NB4 (cell line): ENCODE measurements at places on chromosomes 6 and 20.

DNA sequence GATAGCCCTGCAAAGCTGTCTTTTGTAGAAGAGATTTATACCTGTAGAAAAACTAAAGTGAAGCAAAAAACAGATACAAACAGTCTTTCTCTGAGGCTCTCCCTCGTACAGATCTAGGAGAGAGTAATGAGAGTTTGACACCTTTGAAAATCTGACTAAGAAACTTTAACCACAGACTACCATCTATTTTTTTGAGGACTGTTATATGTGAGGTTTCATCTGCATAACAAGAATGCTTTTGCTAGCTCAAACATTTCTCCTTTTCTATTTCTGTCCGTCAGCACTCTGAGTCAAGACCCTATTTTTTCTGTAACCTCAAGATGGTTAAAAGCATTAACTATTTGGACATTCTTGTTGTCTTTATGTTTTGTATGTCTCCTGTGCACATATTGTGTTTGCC lies 193.0 kb downstream of the BTBD3 start:
- DNase-seq = no peak

DNA sequence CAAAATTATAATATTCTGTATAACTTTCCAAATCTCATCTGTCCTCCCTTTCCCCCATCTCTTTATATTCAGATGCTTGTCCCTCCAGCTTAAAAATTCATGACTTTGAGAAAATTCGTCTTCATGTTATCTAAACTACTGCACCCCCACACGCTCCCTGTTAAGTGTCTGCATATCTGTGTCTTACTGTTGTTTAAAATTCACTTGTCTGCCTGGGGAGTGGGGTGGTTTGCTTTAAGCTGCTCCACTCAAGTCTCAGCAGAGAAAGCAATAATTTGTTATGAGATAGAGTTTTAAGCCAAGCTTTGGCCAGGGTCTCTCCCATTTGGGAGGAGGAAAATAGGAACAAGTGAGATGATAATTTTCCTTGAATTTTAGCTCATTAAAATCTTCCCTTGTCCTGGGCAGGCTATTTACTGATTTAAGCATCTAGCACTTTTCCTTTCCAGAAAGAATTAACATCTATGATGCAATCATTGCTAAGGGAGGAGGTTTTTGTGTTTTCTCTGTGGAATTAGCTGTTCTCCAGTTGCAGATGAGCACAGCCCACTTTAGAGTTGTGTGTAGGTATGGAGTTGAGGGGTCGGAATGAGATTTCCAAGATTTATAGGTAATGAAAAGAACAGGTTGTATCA lies 36.8 kb downstream of the MTHFD1L start:
- DNase-seq = no peak

GRCh38 chr6:7730784-7731227 lies 4.9 kb downstream of the BMP6 start:
- DNase-seq = no peak

DNA sequence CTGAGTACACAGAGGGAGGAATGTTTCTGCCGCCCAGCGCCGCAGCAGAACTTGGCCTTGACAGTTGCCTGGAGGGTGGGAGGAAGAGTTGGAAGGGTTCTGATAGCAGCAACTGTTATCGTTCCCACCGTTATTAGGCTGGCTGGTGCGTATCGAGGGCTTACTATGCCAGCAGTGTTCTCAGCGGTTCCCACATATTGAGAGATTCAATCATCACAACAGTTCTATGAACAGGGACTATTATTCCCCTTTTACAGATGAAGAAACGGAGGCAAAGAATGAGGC lies 380.1 kb upstream of the SULF2 start:
- no peak for DNase-seq

DNA sequence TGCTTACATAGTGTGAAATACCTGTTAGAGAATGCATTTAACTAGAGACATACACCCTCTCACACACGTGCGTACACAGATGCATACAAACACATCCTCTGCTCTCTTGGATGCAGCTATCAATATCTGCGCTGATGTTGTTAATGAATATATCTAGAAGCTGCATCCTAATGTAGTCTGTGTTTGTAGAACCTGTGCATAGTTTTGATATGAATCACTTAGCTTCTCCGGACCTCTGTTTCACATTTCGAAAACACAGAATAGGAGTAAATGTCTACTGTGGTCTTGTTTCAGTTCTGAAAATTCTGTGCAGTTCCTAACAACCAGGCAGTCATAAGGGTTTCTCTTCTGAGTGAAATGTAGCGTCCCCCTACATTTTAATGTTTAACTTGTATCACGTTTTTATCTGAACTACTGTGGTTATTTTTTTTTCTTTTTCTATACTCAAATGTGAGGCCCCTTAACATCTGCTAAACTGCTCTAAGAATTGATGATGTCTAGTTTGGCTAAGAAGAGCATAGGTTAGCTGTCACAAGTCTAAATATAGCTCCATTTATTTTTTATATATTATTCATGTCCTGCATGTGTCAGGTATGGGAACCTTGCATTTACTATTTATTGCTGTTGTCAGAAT lies 254.5 kb downstream of the TMEM242 start:
- no peak for DNase-seq

GRCh38 chr6:90978046-90978445 lies 391.2 kb upstream of the MAP3K7 start:
- DNase-seq = no peak

GRCh38 chr6:142783499-142783898 lies 161.5 kb downstream of the HIVEP2 start:
- no peak for DNase-seq

DNA sequence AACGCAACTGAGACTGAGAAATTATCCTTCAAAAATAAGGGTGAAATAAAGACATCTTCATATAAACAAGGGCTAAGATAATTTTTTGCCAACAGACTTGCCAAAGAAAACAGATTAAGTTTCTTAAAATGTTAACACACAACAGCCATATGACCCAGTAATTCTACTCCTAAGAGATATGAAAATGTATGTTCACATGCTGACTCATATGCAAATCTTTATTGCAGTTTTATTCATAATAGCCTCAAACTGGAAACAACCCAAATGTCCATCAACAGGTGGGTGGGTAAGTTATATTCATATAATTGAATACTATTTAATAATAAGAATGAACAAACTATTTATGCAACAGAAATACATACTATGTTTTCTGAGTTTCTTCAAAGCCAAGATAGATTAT lies 140.1 kb downstream of the REV3L start:
- no peak for DNase-seq

GRCh38 chr20:4138056-4138455 lies 122.7 kb upstream of the RNF24 start:
- DNase-seq = no peak

DNA sequence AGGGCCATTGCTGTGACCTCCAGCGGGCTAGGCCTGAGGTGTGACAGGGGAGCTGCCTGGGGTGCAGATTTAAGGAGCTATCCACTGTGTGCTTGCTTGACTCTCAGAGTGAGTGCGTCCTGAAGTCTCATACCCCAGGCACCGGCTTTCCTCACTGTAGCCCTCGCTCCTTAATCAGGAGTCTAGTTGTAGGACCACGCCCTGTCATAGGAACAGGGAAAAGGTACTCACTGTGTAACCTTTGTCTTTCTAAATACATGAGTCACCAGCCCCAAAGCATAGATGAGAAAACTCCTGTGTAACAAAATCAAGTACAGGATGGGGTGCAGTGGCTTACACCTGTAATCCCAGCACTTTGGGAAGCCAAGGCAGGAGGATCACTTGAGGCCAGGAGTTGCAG lies 141.7 kb downstream of the TMEM242 start:
- DNase-seq = no peak
